ENCODE measurements at places on chromosomes 3 and 15. TPM values are rescaled to one million over a fixed set of nuclear protein-coding genes. Genes with fewer than 3 reads are reported as not detected.

Gene SH3GL3
- not detected for total RNA-seq

Gene IMPG2
- total RNA-seq, result 0.35 TPM

Gene DPPA4
- total RNA-seq, result 1.0 TPM

Gene MASP1
- not detected for total RNA-seq

Gene CAPN3
- 15.6 TPM for total RNA-seq

Gene TIPIN
- total RNA-seq, result 6.0 TPM

Gene SECISBP2L
- total RNA-seq, result 59.5 TPM

Gene CD96
- 125 TPM for total RNA-seq

Gene HIGD2B
- total RNA-seq, result not detected

Gene PEAK1
- total RNA-seq, result 9.6 TPM

Gene FOXB1
- 4.0 TPM for total RNA-seq

Gene CRYGS
- total RNA-seq, result 2.1 TPM

Gene PFKFB4
- total RNA-seq, result 1.8 TPM

Gene CHRD
- total RNA-seq, result not detected

Gene GABRB3
- not detected for total RNA-seq

Gene TMEM207
- not detected for total RNA-seq

Gene PLCB2
- 305 TPM for total RNA-seq

Gene LSMEM2
- not detected for total RNA-seq

Gene SHC4
- not detected for total RNA-seq

Gene ADAMTS9
- 0.12 TPM for total RNA-seq

Gene TGM4
- total RNA-seq, result not detected

Gene C15orf62
- 1.9 TPM for total RNA-seq

Gene CFAP100
- not detected for total RNA-seq

Gene SCAANT1
- 4.7 TPM for total RNA-seq

Gene CDHR4
- 0.32 TPM for total RNA-seq
